ENCODE measurements at places on chromosomes 7 and 10.

DNA sequence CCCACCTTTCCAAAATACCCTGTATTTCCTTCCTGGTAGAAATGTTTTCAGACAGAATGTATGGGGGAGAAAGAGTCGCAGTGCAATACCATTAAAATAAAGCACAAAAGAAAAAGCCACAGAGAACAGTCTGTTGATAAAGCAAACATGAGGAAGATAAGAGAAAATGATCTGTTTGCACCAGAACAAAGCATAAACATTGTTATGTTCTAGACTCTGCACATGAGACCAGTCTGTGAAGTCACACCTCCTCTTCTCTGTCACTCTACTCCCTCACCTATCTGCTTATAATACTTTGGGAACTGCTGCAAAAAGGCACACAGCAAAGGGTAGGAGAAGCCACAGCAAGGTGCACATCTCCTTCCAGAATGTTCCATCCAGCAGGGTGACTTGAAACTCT is 67.2 kb upstream of the LRGUK start:
- no peak for DNase-seq

GRCh38 chr7:6243168-6243567 is 29.3 kb downstream of the CYTH3 start:
- DNase-seq, result no peak

DNA sequence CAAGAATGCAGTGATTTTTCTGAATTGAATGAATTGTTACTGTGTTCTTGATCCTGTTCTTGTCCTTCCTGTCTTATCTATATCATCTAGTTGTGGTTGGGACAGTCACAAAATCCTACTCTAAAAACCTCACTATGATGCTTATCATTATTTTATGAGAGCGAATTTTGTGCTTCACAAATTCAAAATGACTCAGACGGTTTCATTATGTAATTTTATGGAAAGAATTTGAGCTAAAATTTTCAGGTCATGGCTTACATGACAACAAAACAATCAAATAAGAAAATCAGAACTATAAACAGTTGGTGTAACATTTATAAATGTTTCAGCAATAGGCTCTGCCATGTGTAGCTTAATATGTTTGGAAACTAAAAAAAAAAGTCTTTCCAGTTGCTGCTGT is 6.9 kb downstream of the PRKAR2B start:
- no peak for DNase-seq

GRCh38 chr10:127948791-127949190 is 41.9 kb downstream of the PTPRE start:
- DNase-seq, result no peak

GRCh38 chr10:17497446-17498030 is 43.1 kb upstream of the ST8SIA6 start:
- DNase-seq, result no peak

DNA sequence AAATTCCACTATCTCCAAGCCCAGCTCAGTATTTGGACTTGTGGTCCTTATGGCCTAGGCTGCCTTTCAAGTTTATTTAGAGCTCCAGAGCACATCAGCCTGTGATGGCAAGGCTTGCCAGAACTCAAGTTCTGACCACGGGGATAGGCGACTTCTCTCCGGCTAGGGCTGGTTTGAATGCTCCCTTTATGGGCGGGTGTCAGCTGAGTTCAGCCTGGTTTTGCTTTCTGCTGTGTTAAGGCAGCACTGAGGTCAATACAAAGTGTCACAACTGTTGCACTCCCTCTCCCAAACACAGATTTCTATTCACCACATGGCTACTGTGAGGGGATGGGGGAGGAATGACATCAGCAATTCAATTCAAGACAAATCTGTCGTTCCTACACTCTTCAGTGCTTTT is 318.1 kb upstream of the MYO3A start:
- DNase-seq, result no peak

DNA sequence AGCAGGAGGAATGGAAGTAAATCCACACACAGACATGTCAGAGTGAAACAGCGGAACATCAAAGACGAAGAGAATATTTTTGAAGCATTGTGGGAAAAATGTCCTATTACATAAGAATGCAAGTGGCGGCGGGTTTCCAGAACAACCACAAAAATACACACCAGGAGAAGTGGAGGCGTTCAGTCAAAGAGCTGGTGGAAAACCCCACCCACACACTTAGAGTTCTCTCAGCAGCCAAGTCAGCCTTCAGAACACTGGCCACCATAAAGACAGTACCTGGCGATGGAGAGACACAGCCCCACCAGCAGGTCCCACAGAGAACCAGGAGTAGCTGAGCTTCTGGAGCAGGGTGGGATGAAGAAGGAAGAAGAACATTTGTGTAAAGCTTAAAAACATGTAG is 23.7 kb downstream of the NKX6-2 start:
- no peak for DNase-seq
